A549 (cell line): ENCODE measurements at places on chromosomes 5 and 9.
A peak's percentile ranks its signal among the peaks of the same experiment; 100 is the strongest.

- no peak for DNase-seq
Measured at GRCh38 chr9:107198718-107199117, 84.4 kb upstream of the RAD23B start.

GRCh38 chr5:96229188-96229587 is 203.9 kb downstream of the PCSK1 start:
- no peak for DNase-seq

DNA sequence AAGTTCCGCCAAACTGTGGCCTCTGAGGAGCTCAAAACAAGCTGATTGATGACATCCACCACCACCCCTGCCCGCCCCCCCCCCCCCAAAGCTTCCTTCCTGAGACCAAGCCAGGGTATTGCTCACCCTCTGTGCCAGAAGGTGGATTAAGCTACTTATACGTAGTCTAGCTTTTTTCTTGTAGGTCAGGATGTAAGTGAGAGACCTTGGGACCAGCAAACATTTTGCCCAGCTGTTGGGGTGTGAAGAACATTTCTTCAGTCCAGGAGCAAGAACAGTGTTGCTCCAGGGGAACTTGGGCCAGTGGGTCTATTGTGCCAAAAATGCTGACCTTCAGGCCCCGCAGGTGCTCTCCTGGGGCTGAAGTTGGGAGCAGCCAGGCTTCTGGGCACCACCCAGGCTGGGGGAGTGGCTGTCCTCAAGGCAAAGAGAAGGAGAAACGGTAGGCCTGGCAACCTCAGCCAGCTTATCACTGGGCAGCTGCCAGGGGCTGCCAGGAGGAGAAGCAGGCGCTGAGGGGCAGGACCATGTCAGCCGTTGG is 18.0 kb downstream of the NEURL1B start:
- DNase-seq: no peak

DNA sequence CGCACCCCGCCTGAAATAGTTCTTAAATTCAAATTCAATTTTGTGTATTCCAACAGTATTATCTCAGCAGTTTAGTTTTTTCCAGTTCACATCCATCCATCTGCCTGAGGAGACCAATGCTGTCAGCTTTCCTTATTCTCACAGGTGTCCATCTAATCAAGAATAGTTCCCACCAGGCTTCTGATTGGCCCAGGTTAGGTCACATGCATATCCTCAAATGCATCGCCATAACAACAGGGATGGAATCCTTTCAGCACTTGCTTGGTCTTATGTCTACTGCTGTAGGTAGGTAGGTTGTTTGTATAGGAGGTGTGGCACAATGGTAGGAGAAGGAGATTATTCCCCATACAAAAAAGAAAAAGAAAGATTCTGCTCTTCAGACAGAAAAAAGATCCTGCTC is 91.2 kb downstream of the UBE2R2 start:
- peak; percentile 36 for DNase-seq

DNA sequence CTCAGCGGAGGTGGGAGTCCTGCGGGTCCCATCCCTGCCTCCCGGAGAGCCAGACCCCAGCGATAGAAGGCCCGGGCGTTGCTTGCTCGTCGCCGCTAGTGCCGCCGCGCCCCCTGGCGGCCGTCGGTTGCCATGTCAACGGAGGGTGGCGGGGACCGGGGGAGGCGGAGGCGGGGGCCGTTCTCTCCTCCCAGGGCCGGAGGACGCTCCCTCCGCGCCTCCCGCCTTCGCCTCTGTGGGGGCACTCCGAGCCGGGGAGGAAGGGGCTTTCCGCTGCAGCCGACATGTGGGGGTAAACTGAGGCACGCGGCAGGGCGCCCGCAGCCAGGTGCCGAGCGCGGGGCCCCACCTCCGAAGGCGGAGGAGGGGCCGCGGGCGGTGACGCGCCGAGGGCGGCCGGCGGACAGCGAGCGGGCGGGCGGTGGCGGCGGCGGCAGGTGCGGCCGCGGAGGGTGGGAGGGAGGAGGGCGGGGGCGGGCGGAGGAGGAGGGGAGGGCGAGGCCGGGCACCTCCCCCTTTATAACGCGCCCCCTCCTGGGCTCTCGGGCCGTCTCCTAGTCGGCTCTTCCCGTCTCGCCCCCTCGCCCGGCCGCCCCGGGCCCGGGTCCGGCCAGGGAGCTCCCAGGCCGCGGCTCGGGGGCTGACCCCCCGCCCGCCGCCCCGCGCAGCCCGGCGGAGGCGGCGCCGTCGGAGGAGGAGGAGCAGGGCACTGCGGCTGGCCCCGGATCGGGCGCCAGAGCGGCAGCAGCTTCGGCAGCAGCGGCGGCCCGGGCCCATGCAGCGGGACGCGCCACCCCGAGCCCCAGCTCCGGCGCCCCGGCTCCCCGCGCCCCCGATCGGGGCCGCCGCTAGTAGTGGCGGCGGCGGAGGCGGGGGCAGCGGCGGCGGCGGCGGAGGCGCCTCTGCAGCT is 556 bp upstream of the CDK9 start:
- DNase-seq: peak; percentile 92

GRCh38 chr9:26949637-26950069 is 2.6 kb upstream of the PLAA start:
- peak; percentile 12 for DNase-seq

DNA sequence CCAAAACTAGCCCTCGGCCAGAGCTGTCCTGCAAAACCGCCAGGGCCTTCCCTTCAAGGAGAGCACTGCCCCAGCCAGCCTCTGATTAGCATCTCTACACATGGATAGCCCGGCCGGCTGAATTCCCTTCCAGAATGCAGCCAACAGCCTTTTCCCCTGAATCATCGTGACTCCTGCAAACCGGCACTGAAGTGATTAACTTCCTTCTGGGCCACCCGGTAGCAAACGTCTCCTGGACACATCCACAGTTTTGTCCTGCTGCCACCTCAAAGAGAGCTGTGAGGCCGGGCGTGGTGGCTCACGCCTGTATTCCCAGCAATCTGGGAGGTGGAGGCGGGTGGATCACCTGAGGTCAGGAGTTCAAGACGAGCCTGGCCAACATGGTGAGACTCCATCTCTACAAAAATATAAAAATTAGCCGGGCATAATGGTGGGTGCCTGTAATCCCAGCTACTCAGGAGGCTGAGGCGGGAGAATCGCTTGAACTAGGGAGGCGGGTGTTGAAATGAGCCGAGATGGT is 21.1 kb upstream of the EEIG1 start:
- peak; percentile 96 for DNase-seq

DNA sequence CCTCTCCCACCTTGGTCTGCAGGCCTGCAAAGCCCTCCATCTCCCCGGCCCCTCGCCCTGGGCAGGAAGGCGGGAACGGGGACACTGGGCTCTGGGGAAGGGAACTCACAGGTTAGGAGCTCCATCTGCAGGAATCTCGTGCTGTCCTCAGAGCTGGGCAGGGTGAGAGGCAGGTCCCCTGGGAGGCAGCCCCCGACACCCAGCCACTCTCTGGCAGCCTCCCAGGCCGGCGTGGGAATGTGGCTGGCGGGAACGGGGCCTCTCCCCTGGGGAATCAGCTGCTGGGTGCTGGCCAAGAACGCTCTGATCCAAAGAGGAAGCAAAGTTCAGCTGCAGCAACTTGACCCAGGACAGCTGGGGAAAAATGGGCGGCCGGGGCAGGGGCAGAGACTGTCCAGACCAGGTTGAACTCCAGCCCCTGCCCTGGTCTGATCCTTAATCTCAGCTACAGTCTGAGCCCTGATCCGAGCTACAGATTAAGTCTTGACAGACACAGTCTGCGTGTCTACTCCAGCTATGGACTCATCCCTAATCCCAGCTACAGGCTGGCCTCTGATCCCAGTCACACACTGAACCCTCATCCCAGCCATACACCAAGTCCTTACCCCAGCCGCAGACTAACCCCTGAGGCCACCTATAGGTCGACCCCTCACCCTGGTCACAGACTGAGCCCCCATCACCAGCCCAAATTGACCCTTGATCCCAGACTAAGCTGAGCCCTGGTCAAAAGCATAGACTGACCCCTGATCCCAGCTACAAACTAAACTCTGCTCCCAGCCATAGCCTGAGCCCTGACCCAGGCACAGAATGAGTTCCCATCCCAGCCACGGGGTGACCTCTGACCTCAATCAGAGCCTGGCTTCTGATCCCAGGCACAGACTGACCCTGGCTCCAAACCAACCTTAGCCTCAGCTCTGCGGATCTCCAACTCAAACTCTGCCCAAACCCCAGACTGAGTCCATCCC is 37.3 kb upstream of the EGFL7 start:
- DNase-seq: peak; percentile 66

DNA sequence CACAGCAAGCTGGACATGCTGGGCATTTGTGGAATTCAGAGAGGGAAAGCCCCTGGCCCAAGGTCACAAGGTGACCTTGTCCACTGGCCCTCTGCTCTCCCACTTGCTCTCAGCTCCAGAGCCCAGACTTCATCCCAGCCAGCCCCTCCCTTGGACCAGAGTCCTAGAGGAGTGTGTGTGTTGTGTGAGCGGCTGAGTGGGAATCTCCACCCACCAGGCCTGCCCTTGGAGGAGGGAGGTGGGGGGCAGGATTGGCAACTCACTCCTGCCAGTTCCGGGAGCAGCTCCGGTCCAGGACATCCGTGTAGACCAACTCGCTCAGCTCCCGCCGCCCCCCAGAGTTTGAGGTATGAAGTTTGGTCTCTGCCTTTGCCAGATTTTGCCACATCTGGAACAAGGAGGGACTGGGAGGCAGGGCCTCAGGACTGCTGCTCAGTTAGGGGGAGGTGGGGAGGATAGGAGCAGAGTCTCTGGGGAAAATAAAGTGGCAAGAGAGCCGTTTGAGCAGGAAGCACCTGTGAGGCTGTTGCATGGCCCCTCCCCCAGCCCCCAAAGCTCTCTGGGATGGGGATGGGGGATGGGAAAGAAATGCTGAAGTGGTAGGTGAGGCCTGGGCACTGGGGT is 1.4 kb downstream of the MZB1 start:
- peak; percentile 64 for DNase-seq

DNA sequence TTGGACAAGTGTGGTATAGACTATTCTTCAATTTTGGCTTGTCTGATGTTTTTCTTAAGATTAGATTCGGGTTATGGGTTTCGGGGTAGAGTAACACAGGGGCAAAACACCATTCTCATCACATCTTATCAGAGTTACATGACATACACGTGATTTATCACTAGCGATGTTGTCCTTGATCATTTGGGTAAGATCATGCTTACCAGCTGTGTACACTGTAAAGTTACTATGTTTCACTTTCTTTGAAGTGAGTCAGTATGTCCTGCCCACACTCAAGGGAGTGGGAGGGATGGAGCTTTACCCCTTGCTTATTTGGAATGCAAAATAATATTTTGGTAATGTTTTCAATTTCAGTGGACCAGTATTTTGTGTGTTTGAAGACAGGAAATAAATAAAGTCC is 101.8 kb upstream of the TAF11L2 start:
- DNase-seq: no peak

DNA sequence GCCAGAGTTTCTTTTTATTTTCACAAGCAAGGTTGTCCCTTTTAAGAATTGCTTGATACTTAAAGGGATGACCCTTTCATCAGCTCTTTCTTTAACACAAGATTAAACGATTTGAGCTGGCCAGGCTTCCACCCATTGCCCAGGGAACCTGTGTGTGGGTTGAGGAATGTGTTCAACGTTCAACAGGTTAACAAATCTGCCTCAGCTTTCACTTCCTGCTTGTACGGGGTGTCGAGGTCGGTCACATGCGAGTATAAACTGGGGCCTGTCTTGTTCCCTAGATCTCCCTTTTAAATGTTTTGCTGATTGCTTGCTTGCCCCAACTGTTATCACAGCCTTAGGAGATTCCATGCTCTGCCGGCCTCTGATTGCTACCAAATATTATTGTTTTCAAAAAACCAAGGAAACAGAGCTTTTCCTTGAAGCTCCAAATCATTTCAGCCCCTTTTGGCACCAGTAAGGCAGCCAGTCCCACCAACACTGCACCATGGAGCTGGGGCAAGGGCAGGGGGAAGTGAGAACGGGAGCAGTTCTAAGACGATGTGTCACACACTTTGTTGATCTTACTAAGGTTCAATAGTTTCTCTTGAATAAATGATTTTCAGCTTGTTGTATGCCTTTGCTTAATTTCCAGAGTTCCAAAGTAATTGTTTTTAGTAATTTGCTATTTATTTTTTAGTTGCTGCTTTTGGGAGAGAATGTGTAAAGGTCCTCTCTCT is 10.7 kb upstream of the CLK4 start:
- no peak for DNase-seq

DNA sequence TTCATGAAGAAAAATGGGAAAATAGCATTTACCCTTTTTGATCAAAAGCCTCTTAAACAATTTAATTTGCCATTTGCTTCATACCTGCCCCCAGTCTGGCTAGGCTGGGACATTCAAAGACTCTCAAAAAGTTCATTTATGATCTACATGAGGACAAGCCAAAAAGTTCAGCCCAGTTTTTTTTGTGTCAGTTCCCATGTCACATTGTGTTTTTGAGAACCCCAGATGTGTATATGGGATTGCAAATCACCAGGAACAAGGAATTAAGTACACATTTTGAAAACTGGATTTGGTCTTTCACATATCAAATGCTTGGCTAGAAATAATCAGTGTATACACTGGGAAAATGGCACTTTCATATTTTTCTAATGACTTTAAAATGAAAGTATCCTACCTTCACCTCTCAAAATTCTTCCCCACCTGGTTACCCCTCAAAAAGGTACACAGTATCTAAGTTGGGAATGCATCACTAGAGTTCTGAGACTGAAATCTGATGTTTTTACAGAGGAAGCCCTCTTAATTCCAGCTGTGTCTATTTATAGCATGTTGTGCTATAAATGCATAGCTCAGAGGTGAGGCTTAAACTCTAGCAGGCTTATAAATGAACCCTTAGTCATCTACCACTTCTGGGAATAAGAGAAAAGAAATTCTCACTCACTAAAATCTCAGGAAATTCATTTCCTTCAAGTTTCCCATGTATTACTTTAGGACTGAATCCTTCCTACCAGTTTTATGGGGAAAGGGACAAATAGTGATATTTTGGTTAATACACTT is 9.3 kb downstream of the STOM start:
- DNase-seq: no peak

GRCh38 chr5:37886242-37886905 is 46.5 kb upstream of the GDNF start:
- no peak for DNase-seq

GRCh38 chr5:29240379-29240778 is 1953.1 kb upstream of the CDH6 start:
- no peak for DNase-seq

GRCh38 chr5:97124335-97124734 is 18.1 kb downstream of the LIX1 start:
- no peak for DNase-seq

DNA sequence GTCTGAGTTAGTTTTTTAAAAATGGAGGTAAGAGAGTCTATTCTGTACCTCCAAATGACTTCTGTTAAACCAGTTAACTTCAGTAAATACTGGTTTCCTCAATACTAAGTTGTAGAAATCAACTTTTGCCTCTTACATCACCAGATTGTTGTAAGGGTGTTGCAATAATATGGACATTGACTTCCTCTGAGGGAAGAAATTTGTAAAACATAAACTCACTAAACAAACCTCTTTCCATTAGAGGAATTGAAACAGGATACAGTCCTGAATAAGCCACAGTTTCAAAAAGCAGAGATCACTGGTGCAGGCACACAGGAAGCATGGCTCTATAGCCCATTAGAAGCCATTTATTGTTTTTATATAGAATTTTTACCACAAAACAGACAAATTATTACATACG is 32.7 kb upstream of the SLCO6A1 start:
- DNase-seq: no peak
